ENCODE measurements at places on chromosomes 12 and 14. TPM values are rescaled to one million over a fixed set of nuclear protein-coding genes. Genes with fewer than 3 reads are reported as not detected.

Gene MLEC
- 90.5 TPM for total RNA-seq

GRCh38 chr14:22386924-22387775 is 201.9 kb downstream of the DAD1 start:
- no peak for ATAC-seq

Gene DAO
- not detected for total RNA-seq

DNA sequence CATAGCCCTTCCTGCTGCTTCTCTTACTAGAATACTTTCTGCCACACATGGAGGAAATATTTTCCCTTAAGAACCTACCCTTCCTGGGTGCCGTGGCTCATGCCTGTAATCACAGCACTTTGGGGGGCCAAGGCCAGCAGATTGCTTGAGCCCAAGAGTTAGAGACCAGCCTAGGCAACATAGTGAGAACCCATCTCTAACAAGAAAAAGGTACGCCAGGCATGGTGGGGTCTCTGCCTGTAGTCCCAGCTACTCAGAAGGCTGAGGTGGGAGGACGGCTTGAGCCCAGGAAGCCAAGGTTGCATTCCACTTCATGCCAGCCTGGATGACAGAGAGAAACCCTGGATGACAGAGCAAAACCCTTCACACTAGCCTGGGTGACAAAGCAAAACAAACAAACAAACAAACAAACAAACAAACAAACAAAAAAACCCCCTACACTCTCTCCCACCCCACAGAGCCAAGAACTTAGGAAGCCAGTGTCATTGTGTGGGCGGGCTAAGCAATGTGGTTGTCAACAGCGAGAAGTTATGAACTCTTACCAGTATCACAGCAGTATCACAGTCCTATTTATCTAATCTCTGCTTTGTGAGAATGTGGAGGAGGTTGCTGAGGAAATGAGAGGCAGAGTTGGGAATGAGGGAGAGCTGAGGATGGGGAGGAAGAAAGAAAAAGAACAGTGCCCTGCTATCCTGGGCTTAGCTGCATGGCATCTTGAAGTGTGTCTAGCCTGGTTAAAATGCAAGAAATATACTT is 53.8 kb upstream of the CLEC14A start:
- no peak for ATAC-seq

DNA sequence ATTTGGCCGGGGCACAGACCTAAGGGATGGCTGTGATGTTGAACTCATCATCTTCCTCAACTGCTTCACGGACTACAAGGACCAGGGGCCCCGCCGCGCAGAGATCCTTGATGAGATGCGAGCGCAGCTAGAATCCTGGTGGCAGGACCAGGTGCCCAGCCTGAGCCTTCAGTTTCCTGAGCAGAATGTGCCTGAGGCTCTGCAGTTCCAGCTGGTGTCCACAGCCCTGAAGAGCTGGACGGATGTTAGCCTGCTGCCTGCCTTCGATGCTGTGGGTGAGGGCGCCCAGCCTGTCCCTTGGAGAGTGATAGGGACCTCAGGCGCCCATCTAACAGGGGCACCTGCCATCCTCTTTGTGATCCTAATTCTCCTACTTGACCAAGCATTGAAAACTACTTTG is 12.4 kb downstream of the OAS3 start:
- no peak for ATAC-seq

Gene GNB3
- not detected for total RNA-seq

- ATAC-seq, result peak; percentile 74
Observed at GRCh38 chr14:22047115-22047514, 373.5 kb upstream of the OR4E1 start.

- ATAC-seq, result no peak
Observed at GRCh38 chr12:19144985-19145384, 15.5 kb downstream of the PLEKHA5 start.

DNA sequence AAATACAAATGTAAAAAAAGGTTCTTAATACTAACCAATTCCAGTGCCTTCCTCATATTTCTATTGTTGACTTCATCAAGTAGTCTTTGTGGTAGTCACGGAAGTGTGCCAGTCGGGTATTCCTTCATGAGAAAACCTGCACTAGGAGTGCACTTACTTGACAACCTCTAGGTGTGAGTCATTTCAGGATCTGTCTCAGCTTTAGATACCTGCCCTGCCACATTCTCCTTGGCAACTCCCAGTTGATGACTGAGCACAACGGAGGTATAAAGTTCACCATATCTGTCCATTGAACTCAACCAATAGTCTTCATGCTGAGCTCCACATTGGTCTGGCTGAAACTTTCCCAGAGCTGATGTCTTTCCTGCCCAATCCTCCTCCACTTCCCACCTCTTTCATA is 215.7 kb downstream of the SYT10 start:
- ATAC-seq, result no peak

Gene HOTAIR
- not detected for total RNA-seq

DNA sequence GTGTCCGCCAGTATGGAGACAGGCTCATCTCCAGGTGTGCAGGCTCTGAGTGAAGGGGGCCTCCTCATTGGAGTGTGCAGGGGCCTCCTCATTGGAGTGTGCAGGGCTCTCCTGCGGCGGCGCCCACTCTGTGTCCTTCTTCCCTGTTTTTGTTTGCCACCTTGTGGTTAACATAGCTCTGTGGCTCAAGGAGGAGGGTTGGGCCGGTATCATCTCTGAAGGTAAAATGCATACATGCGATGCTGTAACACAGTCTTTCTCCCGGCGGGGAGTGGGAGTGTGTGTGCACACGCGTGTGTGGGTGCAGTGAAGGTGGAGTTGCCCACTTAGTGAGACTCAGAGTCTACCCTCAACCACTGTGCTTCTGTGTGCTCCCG is 429.4 kb downstream of the ZFP36L1 start:
- no peak for ATAC-seq

GRCh38 chr12:19739195-19739776 is 300.0 kb downstream of the AEBP2 start:
- no peak for ATAC-seq

DNA sequence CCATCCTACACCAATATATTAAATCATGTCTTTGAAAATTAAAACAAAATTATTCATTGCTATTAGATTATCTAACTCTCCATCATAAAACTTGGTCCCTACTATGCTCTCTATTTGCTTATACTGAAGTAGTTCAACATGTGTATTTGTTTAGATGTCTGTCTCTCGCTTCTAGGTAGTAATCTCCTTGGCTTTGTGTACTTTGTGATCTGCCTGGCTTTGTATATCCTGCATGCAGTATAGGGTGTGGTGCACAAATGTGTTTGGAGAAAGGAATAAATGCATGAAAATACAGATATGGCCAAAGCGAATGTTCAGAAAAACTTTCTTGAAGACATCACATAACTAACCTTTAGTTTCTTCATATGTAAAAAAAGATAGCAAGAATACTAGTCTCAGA is 246.6 kb upstream of the LRFN5 start:
- ATAC-seq, result no peak

Gene SLC24A4
- total RNA-seq, result not detected

GRCh38 chr14:100873096-100873482 is 30.4 kb downstream of the RTL1 start:
- peak; percentile 11 for ATAC-seq

- ATAC-seq, result peak; percentile 48
Observed at GRCh38 chr12:120474616-120474960, 5.0 kb upstream of the SRSF9 start.

GRCh38 chr14:28813810-28814209 is 47.2 kb downstream of the FOXG1 start:
- ATAC-seq, result no peak

GRCh38 chr14:52473557-52473956 is 78.7 kb downstream of the TXNDC16 start:
- ATAC-seq, result no peak

DNA sequence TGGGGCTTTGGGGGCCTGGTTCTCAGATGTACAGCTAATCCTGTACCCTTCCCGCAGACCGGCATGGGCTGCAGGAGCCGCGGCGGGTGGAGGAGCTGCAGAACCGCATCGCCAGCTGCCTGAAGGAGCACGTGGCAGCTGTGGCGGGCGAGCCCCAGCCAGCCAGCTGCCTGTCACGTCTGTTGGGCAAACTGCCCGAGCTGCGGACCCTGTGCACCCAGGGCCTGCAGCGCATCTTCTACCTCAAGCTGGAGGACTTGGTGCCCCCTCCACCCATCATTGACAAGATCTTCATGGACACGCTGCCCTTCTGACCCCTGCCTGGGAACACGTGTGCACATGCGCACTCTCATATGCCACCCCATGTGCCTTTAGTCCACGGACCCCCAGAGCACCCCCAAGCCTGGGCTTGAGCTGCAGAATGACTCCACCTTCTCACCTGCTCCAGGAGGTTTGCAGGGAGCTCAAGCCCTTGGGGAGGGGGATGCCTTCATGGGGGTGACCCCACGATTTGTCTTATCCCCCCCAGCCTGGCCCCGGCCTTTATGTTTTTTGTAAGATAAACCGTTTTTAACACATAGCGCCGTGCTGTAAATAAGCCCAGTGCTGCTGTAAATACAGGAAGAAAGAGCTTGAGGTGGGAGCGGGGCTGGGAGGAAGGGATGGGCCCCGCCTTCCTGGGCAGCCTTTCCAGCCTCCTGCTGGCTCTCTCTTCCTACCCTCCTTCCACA is 7.6 kb downstream of the NR4A1 start:
- no peak for ATAC-seq

Gene ALKBH2
- total RNA-seq, result 16.2 TPM

- no peak for ATAC-seq
Observed at GRCh38 chr12:86723326-86723725, 467.1 kb upstream of the MGAT4C start.

Gene CREBL2
- total RNA-seq, result 25.2 TPM

Gene PZP
- not detected for total RNA-seq

Gene MTRFR
- total RNA-seq, result 32.3 TPM

Gene SFSWAP
- 55.8 TPM for total RNA-seq

DNA sequence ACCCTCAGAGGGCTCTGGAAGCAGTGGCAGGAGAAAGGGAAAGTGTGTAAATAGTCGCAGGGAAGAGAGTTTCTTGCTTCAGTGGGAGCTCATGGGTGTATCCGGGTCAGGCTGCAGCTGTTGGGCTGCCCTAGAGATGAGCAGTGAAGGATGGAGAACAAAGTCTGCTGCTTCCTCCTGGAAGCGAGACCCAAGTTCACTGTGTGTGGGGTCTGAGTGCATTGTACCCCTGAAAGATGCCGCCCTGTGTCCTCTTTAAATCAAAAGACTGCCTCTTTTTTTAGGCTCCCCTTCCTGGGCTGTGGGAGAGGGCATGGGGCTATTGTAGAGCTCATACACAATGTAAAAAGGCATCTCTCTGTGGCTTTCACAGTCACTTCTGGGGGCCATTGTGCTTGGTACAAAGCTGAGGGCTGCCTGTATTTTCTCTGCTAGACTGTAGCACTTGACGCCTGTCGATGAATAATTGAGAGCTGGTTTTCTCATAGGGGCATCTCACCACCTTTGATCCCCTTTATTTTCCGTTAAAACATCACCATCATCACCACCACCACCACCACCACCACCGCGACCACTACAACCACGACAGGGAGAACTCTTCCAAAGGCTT is 16.7 kb downstream of the CHST11 start:
- ATAC-seq, result peak; percentile 49

- no peak for ATAC-seq
Observed at GRCh38 chr12:80188576-80188975, 89.2 kb downstream of the OTOGL start.

DNA sequence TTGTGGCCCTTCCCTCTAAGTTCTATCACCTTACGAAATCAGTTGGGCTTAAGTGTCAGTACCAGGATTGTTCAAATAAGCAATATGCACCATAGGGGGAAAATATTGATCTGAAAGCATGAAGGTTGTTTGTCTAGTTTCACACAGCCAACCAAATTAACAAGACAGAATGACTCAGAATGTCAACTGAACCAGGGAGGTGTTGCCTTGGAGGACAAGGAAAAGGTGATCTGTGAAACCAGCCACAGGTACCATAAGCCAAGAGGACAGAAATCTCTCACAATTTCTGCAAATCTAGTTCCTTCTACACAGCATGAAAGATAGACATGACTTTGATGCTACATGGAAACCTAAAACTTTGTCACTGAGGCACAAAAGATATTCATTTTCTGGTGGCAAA is 297.9 kb downstream of the BCL11B start:
- peak; percentile 46 for ATAC-seq

Gene KRT7
- 12.5 TPM for total RNA-seq

- ATAC-seq, result no peak
Observed at GRCh38 chr14:77485256-77485655, 13.4 kb downstream of the ISM2 start.

DNA sequence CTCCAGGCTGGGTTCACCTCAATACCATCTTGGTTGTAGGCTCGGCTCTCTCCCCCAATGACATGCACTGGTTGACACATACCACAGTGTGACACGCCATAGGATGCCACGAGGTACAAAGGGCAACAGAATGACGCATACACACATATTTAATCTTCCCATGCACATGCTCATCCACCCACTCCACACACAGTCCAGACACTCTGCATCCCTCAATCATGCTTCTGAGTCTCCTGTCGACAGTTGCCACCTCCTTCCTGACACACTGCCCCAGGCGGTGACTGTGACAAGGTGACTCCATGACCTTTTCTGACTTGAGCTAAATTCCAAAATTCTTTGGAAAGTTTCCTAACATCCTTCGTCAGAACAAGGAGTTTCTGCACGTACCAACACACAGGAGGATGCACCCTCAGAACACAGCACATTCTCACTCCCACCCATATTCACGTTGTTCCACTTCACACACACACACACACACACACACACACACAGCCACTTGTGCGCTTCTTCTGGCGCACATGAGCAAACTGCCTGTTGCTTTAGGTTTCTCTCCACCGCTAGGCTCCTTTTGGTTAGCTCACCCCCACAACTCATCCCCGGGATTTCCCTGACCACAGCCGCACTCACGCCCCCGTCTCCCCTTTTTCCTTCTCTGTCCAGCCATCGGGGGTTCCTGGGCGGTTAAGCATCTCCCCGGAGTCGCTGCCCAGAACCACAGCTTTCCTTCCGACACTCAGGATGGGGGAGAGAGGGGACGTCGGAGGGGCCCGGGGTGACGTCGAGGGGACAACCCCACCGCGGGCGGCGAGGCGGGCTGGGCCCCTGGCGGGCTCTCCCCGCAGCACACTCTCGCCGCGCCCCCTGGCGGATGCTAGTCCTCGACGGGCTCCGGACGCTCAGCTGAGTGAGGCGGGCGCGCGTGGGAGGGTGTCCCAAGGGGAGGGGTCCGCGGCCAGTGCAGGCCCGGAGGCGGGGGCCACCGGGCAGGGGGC is 536 bp upstream of the WNT1 start:
- ATAC-seq, result peak; percentile 76

- ATAC-seq, result peak; percentile 8
Observed at GRCh38 chr14:21191261-21191808, 35.5 kb upstream of the OR5AU1 start.

Data from activated T-helper 17 cell treated with anti-CD3 and anti-CD28 coated beads, Interleukin-2, amount 50 U/mL, for 72 hours (primary cell).